Activated T-cell treated with anti-CD3 and anti-CD28 coated beads, Interleukin-2, amount 50 U/mL, for 1 hour (primary cell): ENCODE measurements at places on chromosomes 12 and 14.

DNA sequence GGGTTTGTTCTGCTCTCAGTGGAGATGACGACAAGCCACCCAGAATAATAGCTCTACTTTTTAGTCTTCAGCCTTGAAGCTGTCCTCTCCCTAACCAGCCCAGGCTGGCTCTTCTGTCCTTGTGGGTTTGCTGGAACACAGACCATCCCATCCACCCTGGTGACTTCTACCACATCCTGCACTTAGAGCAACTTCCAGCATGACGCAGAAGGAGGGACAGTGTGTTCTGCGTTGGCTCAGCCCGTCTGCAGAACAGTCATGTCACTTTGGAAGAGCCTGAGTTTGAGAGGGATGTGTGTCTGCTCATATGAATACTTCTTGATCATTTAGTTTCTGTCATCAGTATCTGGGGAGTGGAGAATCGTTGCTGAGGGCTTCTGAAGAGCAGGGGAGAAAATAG is 198.0 kb downstream of the CACNA1C start:
- no peak for DNase-seq

GRCh38 chr14:73785336-73785833 is 66.2 kb upstream of the PTGR2 start:
- no peak for DNase-seq

DNA sequence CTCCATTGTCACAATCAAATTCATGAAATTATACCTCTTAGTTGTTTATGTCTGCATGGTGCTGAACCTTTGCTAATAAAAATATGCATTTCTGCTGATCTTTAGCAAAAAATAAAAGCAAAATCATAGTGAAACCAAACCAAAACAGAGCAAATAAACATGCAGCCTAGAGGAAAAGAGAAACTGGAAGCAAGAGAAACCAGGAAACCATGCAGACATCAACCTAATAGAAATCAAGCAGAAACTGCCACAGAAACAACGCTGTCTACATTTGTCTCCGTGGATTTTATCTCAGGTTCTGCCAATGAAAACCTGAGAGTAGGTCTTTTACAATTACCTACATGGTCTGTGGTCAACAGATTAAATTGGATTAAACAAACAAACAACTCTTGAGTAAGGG is 173.7 kb downstream of the SYT10 start:
- DNase-seq: no peak

DNA sequence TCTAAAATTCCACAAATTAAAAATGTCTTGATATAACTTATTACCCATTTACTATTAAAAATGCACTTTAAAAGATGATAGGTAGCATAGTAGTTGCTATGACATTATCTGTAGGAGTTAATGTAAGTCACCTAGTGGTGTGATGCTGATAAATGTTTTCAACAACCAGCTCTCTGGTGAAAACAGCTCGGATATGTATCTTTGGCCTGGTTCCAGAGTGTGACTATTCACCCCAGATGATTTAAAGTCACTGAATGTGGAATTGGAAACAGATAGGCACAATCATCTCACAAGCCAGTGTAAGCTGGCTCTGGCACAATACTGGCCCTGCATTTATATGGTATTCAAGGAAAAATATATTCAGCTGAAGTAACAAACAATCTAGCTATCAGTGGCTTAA is 9.2 kb upstream of the CCDC196 start:
- no peak for DNase-seq

GRCh38 chr14:103867523-103867953 is 20.2 kb upstream of the PPP1R13B start:
- no peak for DNase-seq

DNA sequence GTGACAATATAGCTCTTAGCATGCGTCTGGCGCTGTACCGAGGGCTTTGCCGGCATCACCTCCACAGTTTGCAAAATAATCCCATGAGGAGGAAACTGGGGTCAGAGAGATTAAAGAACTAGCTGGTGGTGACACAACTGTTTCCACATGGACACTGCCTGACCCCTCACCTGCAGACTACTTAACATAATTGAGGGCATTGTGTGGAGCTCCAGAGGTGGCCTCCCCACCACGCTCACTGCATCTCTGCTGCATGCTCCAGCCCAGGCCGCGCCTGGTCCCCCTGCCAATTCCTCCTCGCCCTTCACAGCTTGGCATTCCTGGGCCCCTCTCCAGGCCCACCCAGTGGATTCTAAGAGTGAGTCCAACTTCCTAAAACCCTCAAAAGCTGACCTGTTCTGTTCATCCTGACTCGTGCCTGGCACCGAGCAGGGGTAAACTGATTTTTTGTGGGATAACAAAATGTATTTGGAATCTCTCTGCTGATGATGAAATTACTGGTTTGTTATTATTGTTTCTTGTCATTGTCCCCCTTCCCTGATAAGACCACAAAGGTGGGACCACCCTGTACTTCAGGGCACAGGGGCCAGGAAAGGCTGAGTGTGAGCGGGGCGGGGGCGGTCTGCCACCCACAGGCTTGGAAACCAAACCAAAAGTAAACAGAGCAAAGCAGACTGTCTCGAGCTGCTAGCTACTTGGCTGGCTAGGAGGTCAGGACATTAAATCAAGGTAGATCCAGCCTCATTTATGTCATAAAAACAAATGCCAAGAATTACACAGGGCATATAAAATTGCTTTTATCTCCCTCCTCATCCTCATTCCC is 40.6 kb downstream of the CHGA start:
- no peak for DNase-seq

DNA sequence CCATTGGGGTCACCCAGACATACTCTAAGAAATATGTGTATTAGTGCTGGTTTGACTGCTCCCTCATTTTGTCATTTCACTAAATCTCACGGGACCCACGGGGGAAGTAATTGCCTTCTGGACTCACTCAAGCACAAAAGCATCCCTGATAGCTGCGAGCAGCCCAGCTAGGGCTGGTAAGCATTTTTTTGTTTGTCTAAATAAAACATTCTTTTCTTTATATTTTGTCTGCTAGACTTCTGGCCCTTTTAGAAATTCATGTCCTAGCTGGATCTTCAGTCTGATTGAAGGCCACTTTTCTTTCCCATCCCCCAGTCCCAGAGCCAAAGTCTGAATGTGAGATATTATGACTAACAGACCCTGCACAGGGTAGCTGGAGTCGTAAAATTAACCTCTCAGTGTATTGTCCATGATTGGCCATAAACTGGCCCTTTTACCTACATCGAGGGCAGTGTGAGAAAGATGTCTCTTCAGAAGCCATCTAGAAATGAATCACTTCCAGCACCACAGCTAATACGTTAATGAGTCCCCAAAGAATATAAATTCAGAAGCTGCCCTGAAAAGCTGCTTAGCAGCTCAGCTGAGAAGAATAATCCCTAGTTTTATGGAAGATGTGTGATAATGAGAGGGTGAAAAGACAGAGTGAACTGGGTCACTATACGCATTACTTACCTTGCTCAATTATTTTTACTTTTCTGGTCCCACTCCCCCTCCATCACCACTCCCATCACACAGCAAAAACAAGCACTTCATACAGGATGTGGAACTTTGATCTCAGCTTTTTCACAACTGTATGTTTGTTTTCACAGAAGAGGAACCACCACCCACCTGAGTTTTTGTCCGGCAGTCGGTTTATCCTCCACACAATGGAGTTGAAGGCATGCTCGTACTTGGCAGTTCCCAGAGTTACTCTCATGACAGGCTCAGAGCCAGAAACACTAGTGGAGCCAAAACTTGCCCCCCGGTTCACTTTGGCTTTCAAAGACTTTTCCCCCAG is 55.6 kb upstream of the GTF2A1 start:
- DNase-seq: no peak

DNA sequence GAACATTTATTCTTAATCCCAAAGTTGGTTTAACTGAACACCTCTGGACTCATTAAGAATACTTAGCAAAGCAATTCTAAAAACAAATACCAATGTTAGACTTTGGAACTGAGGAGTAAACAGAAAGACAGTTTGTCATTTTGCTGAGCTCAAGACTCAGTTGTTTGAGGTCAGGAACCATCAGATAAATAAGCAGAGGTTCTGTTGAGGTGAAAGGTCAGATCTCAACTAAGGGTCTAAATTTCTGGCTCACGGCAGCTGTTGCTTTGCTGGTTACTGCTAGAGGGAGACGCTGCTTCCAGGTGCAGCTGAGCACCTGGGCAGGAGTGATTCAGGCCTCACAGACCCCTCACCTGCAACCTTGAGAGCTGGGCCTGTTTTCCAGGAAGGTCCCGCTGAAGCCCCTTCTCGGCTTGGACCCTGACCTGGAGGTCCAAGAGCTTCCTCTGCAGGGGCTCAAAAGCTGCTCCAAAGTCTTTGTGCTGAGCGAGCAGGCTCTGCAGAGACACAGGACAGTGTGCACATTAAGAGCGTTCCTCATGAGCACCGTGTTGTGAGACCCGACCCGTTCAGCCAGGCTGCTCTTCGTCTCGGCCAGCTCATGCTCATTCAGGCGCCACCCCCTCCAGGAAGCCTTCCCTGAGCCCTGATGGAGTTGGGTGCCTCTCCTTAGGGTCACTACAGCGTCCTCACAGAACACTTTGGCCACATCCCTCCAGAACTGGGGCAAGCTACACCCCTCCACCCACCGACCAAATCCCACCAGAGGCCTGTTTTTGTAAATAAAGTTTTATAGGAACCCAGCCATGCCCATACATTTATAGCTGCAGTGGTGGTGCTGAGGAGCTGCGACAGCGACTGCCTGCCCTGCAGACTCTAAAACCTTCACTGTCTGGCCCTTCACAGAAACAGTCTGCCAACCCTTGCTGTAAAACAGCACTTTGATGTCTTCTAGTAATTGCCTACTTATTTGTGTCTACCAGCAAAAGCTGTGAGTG is 72.0 kb downstream of the SYNE3 start:
- DNase-seq: no peak

- no peak for DNase-seq
Measured at GRCh38 chr14:20808162-20808483, 5.5 kb upstream of the RNASE1 start.

GRCh38 chr12:108033090-108033489 is 96.0 kb upstream of the WSCD2 start:
- DNase-seq: no peak
